ENCODE measurements at places on chromosomes 4 and X.

GRCh38 chr4:145530662-145531061, 49.0 kb downstream of the SMAD1 start:
- DNase-seq = no peak

- no peak for DNase-seq
Observed at GRCh38 chrX:121093011-121093410, 45.6 kb downstream of the GLUD2 start.

DNA sequence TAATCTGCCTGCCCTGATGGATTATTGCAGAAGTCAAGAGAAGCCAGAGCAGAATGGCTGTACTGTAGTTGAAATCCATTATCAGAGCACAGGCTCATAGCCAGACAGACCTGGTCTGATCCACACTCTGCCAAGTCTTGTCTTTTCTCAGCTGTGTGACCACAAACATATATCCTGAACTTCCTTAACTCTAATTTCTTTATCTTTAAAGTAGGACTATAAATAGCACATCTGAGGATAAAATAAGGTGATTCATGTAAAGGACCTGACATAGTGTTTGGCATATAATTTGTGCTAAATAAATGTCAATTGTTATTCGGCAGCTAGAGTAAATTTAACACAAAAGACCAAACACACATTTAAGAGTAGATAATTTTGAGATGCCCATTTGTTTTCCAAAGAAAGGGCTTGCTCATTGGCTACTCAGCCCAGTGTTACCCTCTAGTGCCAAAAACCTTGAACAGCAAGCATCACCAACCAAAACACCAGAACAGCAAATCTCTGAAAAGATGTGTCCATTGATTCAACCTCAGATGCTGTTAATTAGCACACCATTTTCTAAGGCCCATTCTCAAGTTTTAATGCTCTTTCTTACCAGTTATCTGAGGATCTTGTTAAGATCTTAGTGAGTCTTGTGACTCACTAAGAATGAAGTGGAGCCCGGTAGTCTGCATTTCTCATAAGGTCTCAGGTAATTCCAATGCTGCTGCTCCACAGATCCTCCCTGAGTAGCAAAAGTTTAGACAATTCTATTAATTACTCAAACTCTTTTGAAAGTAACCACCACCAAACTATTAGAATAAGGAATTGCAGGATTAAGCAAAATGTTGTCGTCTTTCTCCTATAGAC, 108.8 kb downstream of the HHIP start:
- DNase-seq = no peak

DNA sequence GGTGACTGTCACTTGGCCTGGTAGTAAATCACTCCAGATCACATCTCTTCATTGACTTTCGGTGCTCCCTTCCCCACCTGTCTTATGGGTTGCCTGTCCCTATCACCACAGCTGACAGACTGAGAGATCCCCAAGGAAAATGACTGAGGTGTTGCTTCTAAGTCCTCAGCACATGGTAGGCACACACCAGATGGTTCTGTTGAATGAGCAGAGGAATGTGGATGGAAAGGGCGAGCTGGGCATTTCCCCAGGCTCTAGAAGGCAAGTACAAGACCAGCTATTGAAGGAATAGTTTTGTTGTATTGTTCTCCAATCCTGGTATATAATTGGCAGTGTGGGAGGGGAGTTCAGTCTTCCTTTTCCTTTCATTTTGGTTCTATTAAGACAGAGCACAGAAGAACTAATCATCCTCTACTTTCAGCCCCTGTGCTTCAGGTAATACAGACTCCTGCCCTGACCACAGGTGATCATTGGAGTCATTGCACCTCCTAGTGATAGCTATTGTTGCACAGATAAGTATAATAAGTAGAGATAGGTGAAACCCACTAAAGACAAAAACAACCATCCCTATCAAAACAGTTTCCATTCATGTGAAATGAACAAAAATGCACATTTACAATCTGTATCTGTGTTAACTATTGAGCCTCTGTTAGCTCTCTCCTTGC, 158.6 kb downstream of the TRAM1L1 start:
- DNase-seq = no peak

DNA sequence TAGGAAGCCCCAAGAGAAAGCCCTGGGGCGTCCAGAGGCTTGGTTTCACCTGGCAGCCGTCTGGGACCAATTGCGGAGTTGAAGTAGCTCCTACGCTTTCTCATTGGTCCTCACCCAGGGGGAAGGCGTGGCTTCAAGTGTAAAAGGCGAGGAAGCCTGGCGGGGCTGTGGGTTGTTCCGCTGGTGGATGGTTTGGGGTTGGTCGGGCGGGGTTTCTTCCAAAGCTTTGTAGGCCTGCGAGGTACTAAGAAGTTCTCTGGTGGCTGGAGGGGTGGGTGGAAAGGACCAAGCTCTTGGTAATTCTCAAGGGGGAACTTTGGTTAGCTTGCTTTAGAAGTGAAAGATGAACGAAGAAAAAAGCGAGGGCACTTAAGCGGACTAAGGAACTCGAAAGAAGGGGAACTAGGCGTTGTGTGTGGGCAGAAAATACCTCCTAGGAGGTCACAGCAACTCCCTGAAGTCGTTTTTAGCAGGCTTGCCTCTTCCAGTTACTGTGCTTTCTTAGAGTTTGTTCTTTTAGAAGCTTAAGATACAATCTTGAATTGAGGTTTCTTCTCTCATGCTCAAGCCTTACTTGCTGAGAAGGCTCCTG, 36.6 kb downstream of the CCNG2 start:
- peak; percentile 96 for DNase-seq

DNA sequence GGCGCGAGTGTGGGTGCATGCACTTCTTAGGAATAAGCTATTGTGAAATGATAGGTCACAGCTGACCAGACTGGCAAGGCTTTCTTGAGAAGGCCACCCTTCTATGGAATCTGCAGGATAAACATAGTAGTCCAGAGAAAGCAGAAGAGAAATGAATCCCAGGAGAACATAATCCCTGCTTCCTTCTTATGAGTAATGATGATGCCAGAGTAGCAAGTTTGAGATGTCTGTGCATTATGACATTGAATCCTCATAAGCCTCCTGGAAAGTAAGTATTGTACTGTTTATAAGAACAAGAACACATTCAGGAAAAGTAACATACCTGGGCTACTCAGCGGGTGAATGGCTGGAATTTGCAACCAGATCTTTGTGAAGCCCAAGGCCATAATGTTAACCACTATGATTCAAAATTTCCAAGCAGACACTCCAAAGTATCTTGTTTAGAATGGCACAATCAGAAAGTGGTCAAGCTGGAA, 272.1 kb upstream of the HS3ST1 start:
- DNase-seq = no peak

DNA sequence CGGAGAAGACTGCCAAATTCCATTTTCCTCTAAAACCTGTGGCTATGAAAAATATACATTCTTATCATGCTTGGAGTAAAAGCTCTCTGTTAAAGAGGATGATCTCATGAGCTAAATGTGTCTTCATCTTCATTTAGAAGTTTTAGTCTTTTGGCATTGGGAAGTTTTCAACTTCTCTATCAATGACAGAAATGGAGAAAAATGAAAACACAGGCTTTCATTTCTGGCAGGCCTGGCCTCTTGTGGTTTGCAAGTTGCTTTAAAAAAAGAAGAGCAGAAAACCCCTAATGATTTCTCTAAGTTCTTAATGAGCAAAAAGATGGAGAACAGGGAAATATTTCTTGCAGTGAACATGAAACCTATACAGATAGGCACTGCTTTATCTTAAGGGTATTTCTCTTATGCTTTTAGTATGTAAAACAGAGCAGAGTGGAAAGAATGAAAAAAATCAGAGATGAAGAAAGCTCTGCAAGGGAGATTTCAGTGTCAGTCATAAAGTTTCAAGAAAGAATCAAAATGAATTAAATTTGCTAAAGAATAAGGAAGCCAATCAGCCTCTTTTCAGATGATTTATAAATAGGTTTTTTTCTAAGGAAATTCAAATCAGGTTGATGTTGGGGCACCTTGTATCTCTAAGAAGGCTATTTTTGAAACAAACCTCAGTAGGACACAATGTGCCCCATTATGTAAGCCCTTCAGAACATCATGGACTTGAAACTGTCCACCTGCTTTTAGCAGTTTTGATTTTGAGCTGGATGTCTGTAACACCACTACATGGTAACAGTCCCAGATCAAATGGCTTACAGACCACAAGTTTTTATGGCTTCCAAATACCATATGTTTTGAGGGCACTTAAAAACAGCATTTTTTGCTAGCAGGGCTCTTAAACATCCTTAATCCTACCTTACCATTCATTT, 225.0 kb downstream of the GRIA3 start:
- DNase-seq = no peak

DNA sequence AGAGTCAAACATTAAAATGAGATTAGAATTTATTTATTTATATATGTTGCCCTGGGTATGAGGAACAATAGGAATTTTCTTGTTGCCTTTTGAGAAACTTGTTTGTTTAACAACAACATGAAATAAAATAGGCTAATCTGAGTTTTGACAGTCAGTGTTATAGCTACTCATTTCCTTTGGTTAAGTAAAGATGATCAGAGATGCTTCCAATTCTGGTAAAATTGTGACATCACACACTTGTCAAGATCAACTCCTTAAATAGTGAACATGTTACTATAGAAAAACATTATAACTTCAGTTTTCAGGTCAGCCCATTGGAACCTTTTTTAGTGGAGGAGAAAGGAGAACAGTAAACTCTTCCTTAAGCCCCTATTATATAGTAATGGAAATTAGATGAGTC, 136.1 kb downstream of the STIM2 start:
- no peak for DNase-seq

- DNase-seq = no peak
Observed at GRCh38 chr4:5919571-5919970, 26.7 kb upstream of the CRMP1 start.

GRCh38 chr4:145786261-145786660, 106.3 kb downstream of the C4orf51 start:
- DNase-seq = no peak

DNA sequence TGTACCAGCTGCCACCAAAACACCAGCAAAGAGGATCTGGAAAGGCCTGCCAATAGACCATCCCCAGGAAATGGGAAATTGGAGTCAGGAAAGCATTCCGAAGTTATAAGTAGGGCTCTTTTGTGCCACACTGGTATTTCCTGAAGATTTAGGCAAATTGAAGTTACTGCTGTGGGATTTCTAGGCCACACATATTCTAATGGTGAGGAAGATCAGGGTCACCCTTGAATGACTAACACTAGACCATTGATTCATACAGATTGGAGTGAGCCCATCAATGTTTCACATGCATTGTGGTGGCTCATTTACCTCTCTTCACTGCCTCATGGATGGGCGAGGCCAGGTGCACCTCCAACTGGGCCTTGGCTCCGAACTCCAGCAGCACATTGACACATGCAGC, 22.6 kb downstream of the ASB11 start:
- no peak for DNase-seq

DNA sequence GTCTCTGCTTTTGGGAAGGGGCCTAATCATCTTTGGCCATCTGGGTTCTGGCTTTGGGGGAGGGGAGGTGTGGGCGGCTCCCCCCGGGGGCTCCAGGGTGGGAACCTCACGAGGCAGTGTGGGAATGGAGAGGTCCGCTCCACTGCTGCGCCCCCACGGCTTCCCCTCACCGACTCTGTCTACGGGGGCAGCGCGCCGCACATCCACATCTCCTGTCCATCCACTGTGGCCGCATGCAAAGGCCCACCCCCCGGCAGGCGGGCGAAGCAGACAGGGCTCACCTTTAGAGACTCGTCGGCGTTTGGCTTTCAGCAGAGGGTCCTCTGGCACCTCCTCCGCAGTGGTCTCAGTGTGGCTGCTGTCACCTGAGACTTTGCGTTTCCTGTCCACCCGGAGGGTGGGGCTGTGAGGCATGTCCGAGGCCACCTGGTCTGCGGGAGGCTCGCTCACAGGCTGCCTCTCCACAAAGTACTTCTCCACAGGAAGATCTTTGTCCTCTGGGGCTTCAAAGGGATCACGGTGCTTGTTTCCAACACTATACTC, 33.6 kb downstream of the BCOR start:
- DNase-seq = no peak

DNA sequence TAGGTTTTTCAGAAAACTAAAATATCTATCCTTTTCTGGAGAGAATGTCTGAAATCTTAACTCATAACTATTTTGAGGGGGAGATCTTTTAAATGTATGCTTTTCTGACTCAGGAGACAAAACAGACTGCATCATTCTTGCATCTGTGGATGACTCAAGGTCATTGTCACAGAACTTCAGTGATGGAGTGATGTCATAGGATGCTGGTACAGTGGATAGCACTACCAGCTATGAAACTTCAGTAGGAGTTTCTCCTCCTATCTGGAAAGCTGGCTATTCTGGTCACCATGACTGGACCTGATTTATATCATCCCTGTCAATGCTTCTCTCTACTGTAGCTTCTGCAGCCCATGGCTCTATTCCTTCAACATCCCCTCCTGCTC, 50.3 kb downstream of the PARM1 start:
- no peak for DNase-seq

GRCh38 chr4:76718021-76718420, 179.9 kb downstream of the SOWAHB start:
- no peak for DNase-seq

GRCh38 chrX:11386001-11386523, 92.8 kb downstream of the AMELX start:
- no peak for DNase-seq

DNA sequence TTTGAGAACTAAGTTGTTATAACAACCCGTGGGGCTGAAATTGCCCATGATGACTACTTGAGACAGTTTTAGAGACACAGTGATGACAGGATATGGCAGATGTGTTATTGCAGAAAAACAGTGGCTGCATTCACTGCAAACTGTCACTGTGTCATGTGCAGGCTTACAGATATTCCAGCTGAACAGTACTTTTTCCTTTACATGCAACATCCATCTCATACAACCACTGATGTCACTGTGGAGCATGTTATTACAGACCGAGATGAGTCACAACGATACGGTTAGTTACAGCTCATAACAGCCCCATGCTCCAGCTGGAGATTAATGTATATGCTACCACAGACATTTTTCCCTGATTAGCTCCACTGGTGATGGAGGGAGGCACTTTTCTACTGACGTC, 207.4 kb downstream of the TMA16 start:
- DNase-seq = no peak

- no peak for DNase-seq
Observed at GRCh38 chr4:76523593-76523992, 88.6 kb downstream of the SHROOM3 start.

DNA sequence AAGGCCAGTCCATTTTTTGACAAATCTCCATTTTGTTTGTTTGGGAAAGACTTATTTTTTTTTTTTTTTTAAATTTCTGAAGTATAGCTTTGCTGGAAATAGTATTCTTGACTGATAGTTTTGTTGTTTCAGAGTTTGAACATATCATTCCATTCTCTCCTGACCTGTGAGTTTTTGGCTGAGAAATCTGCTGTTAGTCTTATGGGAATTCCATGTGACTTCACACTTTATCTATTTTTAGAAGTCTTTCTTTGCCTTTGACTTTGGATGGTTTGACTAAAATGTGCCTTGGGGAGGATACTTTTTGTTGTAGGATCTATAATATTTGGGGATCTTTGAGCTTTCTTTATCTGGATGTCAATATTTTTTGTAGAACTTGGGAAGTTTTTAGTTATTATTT, 10.7 kb upstream of the ADAM29 start:
- DNase-seq = no peak

DNA sequence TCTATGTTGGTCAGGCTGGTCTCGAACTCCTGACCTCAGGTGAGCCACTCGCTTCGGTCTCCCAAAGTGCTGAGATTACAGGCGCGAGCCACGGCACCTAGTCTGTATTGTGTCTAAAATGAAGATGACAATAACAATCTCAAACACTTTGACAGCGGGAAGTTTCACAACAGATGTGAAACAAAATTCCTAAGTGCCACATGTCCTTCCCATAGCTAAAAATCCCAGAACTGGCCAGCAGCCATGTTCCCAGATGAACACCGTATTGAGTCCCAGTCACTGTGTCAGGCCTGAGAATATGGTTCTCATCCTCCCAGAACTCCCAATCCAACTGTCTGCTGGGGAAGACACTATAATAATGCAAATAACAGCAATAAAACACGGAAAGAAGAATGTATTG, 16.4 kb upstream of the KLHL8 start:
- no peak for DNase-seq

Data from stimulated activated naive B cell treated with anti-CD40 and anti-IgM and Interleukin-4, amounts not matched to agents 10 μg/mL and 1 μg/mL and 100 μg/mL, for 72 hours (primary cell).